ENCODE measurements at places on chromosomes 2 and 18.
A peak's percentile ranks its signal among the peaks of the same experiment; 100 is the strongest.

DNA sequence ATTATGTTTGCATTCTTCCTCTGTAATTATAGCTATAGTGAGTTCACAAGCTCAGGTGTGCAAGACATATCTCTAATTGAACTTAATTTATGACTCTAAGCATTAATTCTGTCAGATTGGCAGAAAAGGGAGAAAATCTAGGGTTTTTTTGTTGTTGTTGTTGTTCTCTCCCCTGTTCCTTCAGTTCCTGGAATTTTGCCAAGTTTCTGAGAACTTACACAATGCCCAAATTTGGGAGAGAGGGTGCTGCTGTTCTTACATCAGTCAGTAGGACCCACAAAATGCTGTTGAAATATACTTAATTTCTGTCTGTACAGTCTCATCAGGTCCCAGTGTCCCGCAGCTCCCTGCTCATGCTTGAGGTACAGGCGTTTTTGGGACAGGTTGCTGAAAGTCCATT lies 221.8 kb upstream of the RBMS1 start:
- DNase-seq = no peak

- DNase-seq = no peak
These were observed 173.4 kb downstream of the EIPR1 start for GRCh38 chr2:3204031-3204821.

- peak; percentile 3 for DNase-seq
These were observed 31.2 kb upstream of the NXPH2 start for GRCh38 chr2:138811431-138811830.

DNA sequence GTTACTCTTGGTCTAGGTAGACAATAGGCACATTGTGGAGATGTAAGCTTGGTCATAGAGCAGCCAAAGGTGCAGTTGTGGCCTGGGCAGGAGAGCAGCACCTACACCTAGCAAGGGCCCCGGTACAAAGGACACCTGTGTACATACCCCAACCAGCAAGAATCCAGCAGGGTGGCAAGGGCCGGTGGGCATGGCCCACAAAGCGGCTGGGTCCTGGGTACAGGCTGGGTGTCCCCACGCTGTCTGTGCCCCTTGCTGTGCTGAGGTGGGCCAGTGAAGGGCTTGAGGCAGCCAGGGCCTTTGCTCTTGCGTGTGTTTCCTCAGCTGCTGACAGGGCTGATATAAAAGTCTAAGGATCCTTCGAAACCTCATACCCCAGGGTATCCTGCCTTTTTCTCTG lies 501.8 kb downstream of the EIPR1 start:
- DNase-seq = no peak

DNA sequence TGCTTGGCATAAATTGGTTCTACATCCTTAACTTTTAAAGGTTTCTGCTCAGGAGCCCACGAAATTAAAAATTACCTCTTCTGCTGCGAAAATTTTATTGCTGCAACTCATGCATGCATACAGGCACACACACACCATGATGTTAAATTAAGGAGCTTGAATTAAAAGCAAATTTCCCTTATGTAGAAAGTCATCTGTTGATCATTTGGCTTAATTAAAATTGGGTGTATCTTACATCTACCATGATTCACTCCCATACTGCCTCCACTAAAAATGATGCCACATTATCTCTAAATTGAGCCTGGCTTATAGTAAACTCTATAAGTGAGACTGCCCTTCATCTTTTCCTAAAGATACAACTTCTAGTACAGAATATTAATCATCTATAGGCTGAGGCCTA lies 145.4 kb downstream of the NCK2 start:
- DNase-seq = no peak

GRCh38 chr2:6538607-6539006 lies 327.1 kb downstream of the CMPK2 start:
- DNase-seq = no peak

GRCh38 chr18:58242435-58242834 lies 198.4 kb downstream of the NEDD4L start:
- no peak for DNase-seq

- DNase-seq = no peak
These were observed 6.4 kb upstream of the NCKAP5 start for GRCh38 chr2:133574620-133575019.
